ENCODE measurements at places on chromosomes 12 and 14. TPM values are rescaled to one million over a fixed set of nuclear protein-coding genes. Genes with fewer than 3 reads are reported as not detected.
A peak's percentile ranks its signal among the peaks of the same experiment; 100 is the strongest.

GRCh38 chr12:92485351-92486348, 217.1 kb upstream of the PLEKHG7 start:
- DNase-seq: no peak

DNA sequence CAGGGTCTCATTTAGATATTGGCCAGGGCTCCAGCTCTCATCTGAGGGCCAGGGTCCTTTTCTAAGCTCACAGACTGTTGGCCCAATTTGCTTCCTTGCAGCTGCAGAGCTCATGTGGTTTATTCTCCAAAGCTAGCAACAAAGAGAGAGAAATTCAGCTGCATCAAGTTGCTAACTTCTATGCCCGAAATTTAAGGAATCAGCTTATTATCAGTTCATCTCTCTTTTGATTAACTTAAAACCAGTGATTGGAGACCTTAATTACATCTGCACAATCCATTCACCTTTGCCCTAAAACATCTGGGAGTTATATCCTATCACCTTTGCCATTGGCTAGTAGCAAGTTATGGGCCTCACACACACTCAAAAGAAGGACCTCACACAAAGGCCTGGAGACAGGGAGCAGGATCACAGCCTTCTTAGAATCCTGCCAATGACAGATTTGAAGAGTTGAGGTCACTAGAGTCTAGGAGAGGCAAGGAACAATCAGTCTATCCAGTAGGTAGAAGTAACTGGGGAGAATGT, 258.8 kb upstream of the GARIN6 start:
- no peak for DNase-seq

TC2N gene
- total RNA-seq: 11.5 TPM

GRCh38 chr12:132310181-132311040, 19.0 kb downstream of the GALNT9 start:
- DNase-seq: no peak

GRCh38 chr14:94933486-94933885, 163.6 kb upstream of the GSC start:
- DNase-seq: no peak

GRCh38 chr12:17132336-17132735, 526.4 kb upstream of the LMO3 start:
- DNase-seq: no peak

GRCh38 chr12:12032260-12032791, 38.4 kb upstream of the BCL2L14 start:
- no peak for DNase-seq

AMDHD1 gene
- 0.41 TPM for total RNA-seq

- DNase-seq: no peak
These were observed 69.3 kb upstream of the FRMD6 start for GRCh38 chr14:51582437-51582836.

LRRK2 gene
- total RNA-seq: 0.14 TPM

GRCh38 chr12:53231921-53232645, at the start of gene RARG:
TSS of gene RARG (minus strand) at chr12:53232209. CDS start at chr12:53227545, 4,664 bp downstream.
- DNase-seq: peak; percentile 92

DNA sequence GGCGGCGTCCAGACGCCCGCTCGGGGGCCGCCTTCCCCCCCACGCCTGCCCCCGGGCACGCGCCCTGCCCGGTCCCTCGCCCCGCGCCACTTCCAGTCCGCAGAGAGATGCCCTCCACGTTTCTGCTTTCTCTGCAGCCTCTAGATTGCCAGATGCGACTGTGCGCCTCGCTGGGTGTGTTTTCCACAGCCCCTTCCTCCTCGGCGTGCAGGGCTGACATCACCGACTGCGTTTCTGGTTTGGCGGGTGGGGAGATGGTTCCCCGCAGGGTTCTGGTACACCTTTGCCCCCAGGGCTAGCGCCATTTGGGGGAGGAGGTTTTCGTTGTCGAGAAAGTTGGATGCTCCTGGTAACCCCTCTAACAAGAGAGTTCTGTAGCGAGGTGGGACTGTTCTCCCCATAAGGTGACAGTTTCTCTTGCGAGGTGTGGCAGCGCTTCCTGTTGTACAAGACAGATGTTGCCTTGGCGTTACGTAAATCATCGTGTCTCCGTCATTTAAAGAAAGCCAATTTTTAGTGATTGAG, 1.5 kb downstream of the CALM1 start:
- no peak for DNase-seq

DNA sequence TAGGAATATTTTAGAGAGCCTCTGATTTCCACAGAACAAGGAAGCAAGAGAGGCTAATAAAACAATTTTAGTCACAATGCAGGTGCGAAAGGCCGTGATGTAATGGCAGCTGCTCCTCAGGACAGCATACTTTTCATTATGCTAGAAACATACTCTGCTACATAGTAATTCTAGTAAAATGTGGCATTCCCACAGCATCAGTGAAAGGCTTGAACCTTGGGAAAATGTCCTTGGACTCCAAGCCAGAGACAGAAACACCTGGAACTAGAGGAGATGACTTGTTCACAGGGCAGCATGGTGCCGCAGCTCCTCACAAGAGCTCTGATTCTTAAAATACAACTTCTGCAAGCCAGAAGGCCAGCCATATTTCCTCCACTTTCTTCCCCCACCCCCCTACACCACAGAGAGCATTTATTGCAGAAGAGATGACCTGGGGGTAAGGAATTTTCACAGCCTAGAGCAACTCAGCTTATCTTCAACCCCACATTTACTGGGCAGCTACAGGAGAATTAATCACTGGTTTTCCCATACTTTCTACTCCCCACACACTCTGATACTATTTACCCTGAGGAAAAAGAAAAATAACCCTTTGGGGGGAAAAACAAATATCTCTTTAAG, 15.8 kb downstream of the ABCC9 start:
- no peak for DNase-seq

GRCh38 chr12:76515271-76515670, 44.3 kb downstream of the OSBPL8 start:
- no peak for DNase-seq

- peak; percentile 83 for DNase-seq
These were observed 4.6 kb downstream of the TEAD4 start for GRCh38 chr12:2963760-2964292.

CLIP1 gene
- total RNA-seq: 21.7 TPM

DNA sequence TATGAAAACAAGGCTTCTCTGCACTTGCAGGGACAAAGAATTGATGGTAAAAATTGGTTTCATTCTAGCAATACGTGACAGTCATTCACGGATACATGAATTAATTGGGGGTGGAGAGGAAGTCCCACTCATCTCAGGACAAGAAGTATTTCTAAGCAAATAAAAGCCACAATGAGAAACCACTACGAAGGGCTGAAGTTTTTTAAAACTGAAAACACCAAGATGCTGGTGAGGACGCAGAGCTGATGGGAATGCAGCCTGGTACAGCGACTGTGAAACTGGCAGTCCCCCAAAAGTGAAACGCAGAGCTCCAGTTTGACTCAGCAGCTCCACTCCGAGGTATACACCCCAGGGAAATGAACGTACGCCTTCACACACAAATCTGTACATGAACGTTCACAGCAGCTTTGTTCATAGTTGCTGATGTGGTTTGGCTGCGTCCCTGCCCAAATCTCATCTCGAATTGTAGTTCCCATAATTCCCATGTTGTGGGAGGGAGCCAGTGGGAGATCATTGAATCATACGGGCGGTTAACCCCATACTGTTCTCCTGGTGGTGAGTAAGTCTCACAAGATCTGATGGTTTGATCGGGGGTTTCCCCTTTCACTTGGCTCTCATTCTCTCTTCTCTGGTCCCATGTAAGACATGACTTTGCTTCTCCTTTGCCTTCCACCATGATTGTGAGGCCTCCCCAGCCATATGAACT, 89.0 kb downstream of the SCARB1 start:
- DNase-seq: no peak

DNA sequence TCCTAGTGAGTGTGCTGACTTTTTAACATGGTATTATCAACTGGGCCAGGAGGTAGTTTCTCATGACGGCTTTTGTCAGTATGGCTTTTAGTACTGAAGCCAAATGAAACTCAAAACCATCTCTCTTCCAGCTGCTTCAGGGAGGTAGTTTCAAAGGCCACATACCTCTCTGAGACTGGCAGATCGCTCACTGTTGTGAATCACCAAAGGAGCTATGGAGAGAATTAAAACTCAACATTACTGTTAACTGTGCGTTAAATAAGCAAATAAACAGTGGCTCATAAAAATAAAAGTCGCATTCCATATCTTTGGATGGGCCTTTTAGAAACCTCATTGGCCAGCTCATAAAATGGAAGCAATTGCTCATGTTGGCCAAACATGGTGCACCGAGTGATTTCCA, 141.1 kb downstream of the HMGA2 start:
- DNase-seq: no peak

DNA sequence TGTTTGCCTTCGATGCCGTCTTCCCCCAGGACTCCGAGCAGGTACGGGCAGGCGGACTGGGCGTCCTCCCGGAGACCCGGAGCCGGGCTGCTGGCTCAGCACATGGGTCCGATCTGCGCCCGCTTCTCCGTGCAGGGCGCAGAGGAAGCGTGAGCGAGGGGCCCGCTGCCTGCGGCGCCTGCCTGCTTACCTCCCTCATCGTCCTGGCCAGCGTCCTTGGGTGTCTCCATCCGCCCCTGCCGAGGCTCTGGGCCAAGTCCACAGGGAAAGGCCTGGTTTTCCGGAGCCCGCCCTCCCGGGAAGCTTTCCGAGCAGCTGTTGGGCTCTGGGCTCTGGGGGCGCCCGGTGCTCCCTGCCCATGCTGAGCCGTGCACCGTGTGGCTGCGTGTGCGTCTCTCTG, 33.5 kb downstream of the KIF26A start:
- DNase-seq: peak; percentile 70

GRCh38 chr12:21239866-21240265, 94.9 kb downstream of the SLCO1A2 start:
- DNase-seq: no peak
